ENCODE measurements at places on chromosomes 16 and 17.

- no peak for DNase-seq
- H3K4me3 ChIP-seq: peak within 1 kb of the TSS; percentile 40
- peaks cover 9% of the 10 kb centered on the region for H3K27me3 ChIP-seq
- no peaks in the 10 kb centered on the region for H3K36me3 ChIP-seq
- no peak within 1 kb of the TSS for H3K27ac ChIP-seq
Observed at GRCh38 chr16:2196162-2196980, at the start of gene CASKIN1. TSS of gene CASKIN1 (minus strand) at chr16:2196605. CDS start at chr16:2196432, 173 bp downstream.

- H3K4me1 ChIP-seq: peaks cover 7% of the 10 kb centered on the region
- H3K36me3 ChIP-seq: peaks cover 17% of the 10 kb centered on the region
- DNase-seq: no peak
- no peak overlapping the region for H3K27ac ChIP-seq
- H3K4me3 ChIP-seq: no peak overlapping the region
- H3K27me3 ChIP-seq: no peaks in the 10 kb centered on the region
Observed at GRCh38 chr17:45260204-45260783, 1.6 kb downstream of the SPATA32 start.

GRCh38 chr16:46885960-46886763, 2.0 kb downstream of the GPT2 start:
- peaks cover 47% of the 10 kb centered on the region for H3K36me3 ChIP-seq
- H3K4me1 ChIP-seq: peaks cover 17% of the 10 kb centered on the region
- H3K27me3 ChIP-seq: no peaks in the 10 kb centered on the region
- peak overlapping the region; percentile 84 for H3K4me3 ChIP-seq
- H3K27ac ChIP-seq: no peak overlapping the region

DNA sequence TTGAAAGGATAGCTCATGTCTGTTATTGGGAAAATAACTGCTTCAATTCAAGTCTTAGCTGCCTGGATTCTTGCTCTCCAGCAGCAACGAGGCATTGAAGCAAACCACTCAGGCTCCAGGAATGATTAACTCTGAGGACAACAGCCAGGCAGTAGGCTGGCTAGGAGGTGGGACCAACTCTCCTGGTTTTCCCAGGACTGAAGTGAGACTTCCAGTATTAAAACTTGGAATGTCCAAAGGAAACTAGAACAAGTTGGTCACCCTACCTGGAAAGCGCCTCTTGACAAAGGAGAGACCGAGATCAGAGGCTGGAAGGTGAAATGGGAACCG, 100.7 kb downstream of the SALL1 start:
- DNase-seq: no peak
- H3K27me3 ChIP-seq: no peaks in the 10 kb centered on the region
- H3K4me3 ChIP-seq: no peak overlapping the region
- no peaks in the 10 kb centered on the region for H3K36me3 ChIP-seq

GRCh38 chr17:63489291-63489690, 12.4 kb downstream of the ACE start:
- H3K4me1 ChIP-seq: no peaks in the 10 kb centered on the region
- H3K27me3 ChIP-seq: peaks cover 8% of the 10 kb centered on the region
- DNase-seq: no peak
- H3K36me3 ChIP-seq: no peaks in the 10 kb centered on the region
- no peak overlapping the region for H3K4me3 ChIP-seq

- no peaks in the 10 kb centered on the region for H3K36me3 ChIP-seq
- H3K4me3 ChIP-seq: no peak overlapping the region
- H3K27ac ChIP-seq: no peak overlapping the region
- peaks cover 23% of the 10 kb centered on the region for H3K27me3 ChIP-seq
- no peaks in the 10 kb centered on the region for H3K4me1 ChIP-seq
Observed at GRCh38 chr17:36723459-36724025, 122.2 kb downstream of the MRM1 start.

DNA sequence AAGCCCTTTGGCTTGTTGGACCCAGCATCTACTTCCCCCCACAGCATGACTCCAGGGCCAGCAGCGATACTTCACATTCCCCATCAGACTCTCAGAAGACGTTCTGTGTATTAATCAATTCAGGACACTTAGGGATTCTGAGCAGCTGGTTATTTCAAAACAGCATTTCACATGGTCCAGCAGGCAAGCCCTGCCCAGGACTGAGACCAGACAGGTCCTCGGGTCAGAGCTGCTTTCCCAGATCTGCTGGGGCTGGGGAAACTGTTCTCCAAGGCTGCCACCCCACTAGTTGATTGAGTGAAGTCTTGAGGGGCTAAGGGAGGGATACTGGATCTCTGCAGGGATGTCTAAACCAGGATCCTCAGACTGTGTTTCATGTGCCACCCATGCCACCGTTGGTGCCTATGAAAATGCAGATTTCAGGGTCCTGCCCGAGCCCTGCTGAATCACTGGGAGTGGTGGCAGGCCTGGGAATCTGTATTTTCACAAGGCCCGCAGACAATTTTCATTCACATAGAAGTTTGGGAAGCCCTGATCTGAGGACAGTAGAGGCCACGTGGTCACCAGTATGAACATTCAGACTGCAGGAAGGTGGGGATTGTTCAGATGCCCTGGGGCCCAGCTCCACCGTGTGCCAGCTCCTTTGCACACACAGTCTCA, 40.6 kb upstream of the CDH5 start:
- no peaks in the 10 kb centered on the region for H3K27me3 ChIP-seq
- H3K4me1 ChIP-seq: no peaks in the 10 kb centered on the region
- H3K4me3 ChIP-seq: no peak overlapping the region
- H3K36me3 ChIP-seq: no peaks in the 10 kb centered on the region
- no peak overlapping the region for H3K27ac ChIP-seq
- no peak for DNase-seq

GRCh38 chr16:50679266-50679665, 1.8 kb downstream of the SNX20 start:
- no peak for DNase-seq
- no peaks in the 10 kb centered on the region for H3K36me3 ChIP-seq
- no peak overlapping the region for H3K4me3 ChIP-seq
- no peaks in the 10 kb centered on the region for H3K4me1 ChIP-seq
- H3K27ac ChIP-seq: no peak overlapping the region

GRCh38 chr16:89216315-89217137, 977 bp upstream of the ZNF778 start:
- H3K27ac ChIP-seq: peak overlapping the region; percentile 54
- peaks cover 11% of the 10 kb centered on the region for H3K36me3 ChIP-seq
- peak overlapping the region; percentile 67 for H3K4me3 ChIP-seq
- H3K27me3 ChIP-seq: no peaks in the 10 kb centered on the region
- DNase-seq: no peak

- DNase-seq: peak; percentile 83
- no peaks in the 10 kb centered on the region for H3K36me3 ChIP-seq
Observed at GRCh38 chr16:58638148-58639036, 8.8 kb upstream of the CNOT1 start.

All from RWPE2 (cell line).